ENCODE measurements at places on chromosomes 1 and 21. TPM values are rescaled to one million over a fixed set of nuclear protein-coding genes. Genes with fewer than 3 reads are reported as not detected.

NOS1AP gene
- 1.4 TPM for total RNA-seq

C1orf185 gene
- not detected for total RNA-seq

NGF gene
- total RNA-seq: 0.52 TPM

DNA sequence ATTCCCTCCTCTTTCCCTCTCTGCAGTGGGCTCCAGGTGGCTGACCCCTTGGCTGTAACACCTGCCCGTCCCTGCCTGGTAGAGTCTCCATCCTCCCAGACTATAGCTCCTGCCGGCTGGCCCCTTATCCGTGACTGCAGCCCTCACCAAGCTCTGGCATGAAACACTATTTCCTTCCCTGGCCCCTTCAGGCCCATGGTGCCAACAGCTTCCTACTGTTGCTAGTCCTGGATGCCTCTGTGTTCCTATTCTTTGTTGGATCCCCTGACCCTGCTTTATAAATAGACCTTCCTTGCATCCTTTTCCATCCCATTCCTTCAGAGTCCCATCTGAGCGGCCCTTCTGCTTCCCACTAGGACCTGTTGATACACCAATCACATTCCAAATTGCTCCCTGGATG lies 195.0 kb downstream of the ZNF326 start:
- no peak for ATAC-seq

DNA sequence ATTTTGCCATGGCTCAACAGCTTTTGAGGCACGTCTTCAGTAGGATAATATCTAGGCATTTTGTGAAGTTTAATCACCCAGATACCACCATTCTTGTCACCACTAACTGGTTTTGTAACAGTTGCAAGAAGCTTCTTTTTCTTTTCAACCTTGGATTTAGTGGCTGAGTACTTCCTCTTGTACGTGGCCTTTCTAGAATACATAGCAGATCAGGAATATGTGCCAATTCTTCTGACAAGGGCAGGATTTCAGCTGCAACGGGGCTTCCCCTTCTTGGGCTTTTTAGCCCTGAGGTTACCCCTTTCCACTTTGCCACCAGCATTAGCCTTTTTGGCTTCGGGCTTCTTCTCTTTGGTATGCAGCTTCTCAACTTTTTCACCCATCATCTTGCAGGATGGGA lies 79.3 kb upstream of the WARS2 start:
- ATAC-seq: no peak

DNA sequence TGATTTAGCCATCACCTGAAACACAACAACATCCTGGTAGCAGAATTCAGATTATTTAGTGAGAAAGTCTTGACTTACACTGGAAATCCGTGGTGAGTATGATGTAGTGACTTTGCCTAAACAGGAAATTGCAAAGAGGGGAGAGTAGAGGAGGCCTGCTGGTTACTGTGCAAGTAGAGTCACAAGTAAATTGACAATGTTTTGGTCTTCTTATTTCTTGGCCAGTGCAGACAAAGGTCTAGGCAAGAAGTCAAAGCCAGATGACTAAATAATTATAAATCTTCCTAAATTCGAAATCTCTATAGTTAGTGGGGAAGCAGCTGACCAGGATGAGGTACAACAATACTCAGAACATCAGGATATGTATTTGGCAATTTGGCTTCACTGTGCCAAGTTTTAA lies 159.5 kb upstream of the KCTD3 start:
- ATAC-seq: no peak

DNA sequence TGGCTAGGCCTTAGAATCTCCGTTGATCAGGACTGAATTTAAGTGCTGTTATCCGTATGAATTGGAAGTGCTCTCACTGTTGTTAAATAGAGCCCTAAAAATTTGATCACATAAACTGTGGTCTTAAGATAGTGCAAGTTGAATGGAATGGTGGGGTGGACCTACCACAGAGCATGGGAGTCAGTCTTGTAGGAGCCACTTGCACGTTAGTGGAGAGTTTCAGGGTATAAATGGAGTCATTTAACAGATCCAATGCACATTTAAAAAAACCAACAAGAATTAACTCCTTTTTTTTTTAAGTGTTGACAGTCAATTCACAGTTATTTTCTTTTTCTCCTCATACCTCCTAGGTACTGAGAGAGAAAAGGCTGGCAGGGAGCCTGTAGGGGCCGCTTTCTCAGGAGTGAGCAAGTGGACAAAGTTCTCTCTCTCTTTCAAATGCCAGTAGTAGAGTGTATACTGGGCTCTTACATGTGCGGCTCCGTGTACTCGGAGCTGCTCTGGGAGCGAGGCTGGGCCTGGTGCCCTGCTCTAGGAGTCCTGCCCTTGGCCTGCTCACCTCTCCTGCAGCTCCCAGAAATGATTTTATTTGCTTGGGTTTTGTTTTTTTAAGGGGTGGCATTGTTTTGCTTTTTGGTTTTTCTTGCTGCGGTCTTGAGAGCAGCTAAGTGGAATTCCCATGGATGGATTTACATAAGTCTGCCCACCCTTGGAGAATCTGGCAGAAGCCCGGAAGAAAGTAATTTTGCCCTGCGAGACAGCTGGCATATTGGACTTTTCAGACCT lies 91.3 kb downstream of the ATP5PO start:
- ATAC-seq: no peak

DNA sequence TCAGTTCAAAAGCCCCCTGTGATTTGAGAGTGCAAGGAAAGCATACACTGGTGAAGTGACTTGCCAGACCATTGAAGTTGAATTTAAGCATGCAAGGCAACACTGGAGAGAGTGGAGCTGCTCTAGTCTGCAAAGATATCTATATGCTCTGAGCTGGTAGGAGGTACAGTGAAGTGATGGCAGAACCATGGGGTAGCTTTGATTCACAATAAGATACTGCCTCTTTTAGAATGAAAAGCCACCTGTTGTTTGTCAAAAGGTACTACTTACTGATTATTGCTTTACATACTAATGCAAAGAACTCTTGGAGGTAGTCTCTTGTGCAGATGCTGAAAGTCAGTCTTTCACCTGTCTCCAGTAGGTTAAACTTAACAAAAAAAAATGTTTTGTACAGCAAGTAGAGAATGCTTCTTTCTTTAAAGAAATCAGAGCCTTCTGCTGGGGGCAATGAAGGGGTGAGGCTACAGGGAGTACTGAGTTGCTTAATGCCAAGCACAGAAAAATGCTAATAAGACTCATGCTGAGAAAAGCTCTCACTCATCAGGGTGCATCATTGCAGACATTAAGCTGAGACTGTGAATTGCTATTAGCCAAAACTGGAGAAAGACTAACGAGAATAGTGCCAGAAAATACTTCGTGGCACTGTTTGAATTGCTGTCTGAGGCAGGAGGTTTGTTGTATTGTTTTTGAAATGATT lies 1150.5 kb upstream of the TMPRSS15 start:
- no peak for ATAC-seq

- no peak for ATAC-seq
These were observed 16.1 kb downstream of the F5 start for GRCh38 chr1:169570172-169570574.

DNA sequence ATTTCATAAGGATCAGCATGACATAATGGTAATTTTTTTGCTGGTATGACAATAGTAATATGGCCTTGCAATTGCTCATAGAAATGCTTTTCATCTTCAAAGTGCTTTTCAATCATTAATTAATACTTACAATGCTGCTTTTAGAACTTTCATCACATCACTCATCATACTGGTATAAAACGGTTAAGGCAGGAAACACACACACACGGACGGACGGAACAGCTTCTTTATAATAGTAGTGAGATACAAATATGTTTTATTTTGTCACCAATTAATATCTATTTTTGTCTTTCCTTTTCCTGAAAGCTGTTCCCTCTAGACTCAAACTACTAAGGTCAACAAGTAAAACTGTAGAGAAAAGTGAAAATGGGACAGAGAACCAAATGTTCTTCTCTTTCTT lies 353.9 kb upstream of the PKN2 start:
- ATAC-seq: no peak

DNA sequence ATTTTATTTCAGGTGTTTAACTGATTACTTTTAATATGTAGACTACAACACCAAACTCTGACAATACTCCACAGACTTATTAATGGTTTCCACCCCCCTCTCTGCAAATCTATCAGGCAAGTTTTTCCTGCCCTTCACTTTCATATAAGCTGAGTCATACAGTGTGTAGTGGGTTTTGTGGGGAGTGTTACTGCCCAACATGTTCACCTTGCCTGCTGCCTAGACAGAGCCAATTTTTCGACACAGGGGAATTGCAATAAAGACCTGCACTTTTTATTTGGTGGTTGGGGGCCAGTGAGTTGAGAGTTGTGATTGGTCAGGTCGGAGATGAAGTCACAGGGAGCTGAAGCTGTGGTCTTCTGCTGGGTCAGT lies 119.7 kb downstream of the PPIAL4G start:
- ATAC-seq: peak; percentile 65
